Activated CD4-positive, CD25-positive, alpha-beta regulatory T cell treated with anti-CD3 and anti-CD28 coated beads, Interleukin-2, amount 50 U/mL, for 72 hours (primary cell): ENCODE measurements at places on chromosomes 2 and 18.

GRCh38 chr2:153917570-153917969, 45.8 kb downstream of the GALNT13 start:
- DNase-seq: no peak

- no peak for DNase-seq
Measured at GRCh38 chr18:60339018-60339417, 33.6 kb downstream of the MC4R start.

DNA sequence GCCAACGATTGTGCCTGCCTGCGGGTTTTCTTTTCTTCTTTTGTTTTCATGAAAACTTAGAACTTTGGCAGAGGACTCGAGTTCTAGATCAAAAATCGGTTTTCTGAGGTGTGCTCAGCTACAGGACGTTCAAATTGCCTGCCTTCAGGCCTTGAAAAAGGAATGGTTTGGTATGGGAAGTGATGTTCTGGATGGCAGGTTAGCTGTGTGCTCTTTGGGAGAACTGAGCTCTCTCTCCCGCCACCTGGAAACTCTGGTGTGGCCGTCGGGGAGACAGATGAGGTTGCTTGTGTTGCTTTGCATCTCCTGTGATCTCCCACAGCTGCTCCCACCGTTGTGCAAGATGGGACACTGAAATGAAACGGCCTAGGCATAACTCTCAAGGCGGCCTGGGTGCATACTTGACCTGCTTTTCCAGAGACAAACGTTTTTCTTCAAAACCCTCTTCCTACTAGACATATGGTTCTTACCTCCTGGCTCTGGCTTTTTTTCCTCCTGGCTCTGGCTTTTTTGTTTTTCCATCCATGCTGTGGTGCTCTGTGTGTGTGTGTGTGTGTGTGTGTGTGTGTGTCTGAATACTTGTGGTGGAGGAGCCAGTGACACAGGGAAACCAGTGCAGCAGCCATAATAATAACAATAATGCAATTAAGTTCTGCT, 2.0 kb downstream of the FMNL2 start:
- DNase-seq: no peak

DNA sequence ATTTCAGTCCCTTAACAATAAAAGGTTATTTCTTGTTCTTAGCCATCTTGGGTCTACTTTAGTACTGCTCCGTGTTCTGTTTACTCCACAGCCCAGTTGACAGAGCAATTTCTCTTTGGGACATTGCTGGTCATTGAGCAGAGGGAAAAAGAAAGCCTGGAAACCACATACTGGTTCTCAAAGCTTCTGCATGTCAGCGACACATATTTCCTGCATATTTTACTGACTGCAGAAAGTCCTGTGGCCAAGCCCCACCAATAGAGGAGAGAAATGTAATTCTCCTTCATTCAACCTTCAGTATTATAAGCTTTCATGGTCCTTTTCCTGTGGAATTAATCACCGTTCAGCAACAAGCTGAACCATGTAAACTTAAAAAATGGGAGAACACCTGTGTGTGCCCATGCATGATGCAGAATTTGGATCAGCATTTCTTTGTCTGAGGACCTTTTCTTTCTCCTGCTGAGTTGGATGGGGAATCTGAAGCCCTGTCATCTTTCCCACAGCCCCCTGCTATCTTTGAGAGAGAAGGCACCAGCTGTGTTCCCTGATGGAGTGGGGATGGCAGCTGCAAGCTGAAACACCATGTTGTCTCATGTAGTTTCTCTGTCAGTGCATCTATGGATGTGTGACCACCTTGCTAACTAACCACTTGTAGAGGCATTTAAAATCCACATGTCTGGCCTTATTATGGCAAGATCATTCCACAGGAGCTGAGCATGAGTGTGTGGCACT, 431.6 kb downstream of the MEIS1 start:
- no peak for DNase-seq

DNA sequence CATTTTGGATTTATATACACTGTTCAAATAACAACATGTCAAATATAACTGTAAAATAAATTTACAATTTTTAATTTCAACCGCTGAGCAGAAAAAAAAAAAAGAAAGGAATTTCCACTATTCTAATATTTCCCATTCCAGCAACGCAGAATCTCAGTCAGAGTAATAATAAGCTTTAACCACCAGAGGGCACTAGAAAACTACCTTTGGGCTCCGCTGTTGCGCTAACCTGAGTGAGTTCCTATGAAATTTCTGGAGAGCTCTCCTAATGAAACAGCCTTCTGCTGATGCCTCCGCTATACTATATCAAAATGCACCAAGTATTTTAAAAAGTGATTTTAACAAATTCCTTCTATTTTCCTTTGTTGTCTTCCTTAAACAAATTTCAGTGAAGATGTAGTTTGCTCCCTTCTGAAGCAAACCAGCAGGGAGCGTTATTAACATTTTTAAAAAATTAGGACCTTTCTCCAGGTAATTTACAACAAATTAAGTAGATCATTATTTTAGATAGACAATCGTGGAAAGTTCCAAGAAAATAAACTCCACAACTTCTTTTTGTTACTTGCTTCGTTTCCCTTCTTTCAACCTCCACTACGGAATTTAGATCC, 23.0 kb downstream of the ERMN start:
- no peak for DNase-seq

DNA sequence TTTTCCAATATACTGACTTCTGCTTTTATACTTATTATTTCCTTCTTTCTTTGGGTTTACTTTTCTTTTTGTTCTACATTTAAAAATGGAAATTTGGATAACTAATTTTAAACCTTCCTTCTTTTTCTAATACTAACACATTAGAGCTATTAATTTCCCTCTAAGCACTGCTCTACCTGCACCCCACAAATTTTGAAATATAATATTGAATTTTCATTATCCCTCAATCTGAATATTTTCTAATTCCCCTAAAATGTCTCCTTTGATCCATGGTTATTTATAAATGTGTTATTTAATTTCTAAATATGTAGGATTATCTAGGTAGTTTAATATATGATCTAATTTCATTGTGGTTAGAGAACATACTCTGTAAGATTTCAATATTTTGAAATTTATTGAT, 63.4 kb upstream of the LGALSL start:
- no peak for DNase-seq

DNA sequence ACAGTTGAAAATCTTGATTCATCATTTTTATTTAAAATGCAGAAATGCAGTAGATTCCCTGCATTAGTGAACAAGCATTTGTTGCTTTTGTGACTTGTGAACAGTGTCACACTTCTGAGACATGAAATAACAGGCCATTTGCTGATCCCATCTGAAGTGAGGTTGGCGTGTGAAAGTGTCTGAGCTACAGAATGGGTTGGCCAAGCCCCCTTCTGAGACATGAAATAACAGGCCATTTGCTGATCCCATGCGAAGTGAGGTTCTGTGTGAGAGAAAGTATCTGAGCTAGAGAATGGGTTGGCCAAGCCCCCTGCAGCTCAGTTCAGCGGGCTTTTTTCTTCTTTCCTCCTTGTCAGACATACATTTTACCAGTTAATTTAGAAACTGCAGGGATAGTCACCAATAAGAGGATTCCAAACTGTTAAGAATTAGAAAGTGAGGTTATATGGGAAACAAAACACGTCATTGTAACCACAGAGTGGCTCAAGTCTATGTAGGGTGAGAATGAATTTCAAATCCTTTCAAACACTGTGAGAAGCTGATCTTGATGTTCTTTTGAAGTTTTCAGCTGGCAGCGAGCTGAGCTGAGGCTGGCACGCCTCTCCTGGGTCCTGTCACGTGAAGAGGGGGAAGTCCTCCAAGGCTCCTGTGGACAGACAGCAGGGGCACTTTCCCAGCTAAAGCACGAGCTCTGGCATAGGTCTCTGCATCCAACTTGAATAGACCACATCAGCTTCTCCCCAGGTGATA, 339.2 kb upstream of the SALL3 start:
- DNase-seq: no peak

- DNase-seq: no peak
Measured at GRCh38 chr2:95386031-95386430, 16.5 kb upstream of the FAHD2A start.

GRCh38 chr2:230600285-230600684, 112.4 kb upstream of the CAB39 start:
- no peak for DNase-seq

- no peak for DNase-seq
Measured at GRCh38 chr18:8391068-8391467, 218.2 kb upstream of the RAB12 start.

DNA sequence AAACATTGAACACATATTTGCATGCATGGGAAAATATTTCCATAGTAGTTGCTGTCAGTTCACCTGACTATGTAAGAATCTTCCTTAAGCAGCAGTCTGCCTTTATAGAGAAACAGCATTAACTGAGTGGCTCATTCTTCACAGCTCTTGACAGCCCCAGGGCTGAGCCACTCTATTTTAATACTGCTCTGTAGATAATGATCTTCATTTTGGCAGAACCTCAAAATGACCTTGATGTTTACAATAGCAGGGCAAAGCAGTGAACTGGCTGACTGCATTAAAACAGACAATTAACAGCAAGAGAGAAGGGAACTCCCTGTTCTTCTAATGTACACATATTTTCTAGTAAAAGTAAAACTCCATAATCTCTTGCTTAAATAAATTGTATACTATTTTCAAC, 580.6 kb upstream of the SOX11 start:
- DNase-seq: no peak

- DNase-seq: no peak
Measured at GRCh38 chr2:238968616-238969384, 120.9 kb downstream of the TWIST2 start.

DNA sequence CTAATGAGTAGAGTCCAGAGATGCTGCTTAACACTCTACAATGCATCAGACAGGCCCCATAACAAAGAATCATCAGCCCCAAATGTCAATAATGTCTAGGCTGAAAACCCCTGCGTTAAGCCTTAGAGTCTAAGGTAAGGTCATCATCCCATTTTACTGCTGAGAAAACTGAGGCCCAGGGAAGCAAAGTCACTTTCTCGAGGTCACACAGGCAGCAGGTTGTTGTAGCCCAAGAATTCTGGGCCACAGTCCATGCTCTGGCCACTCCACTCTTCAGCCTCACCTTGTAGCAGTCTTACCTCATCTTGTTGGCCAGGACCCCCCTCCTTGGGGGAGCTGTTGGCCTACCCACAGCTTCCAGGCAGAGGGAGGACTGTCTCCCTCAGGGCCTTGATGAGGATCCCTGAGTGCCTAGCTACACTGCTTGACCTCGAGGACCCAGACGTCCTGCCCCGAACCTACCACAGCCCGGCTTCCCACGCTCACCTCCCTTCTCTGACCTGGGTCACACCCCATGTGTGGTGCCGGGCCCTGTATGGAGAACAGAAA, 54.4 kb downstream of the SMAD7 start:
- DNase-seq: no peak

DNA sequence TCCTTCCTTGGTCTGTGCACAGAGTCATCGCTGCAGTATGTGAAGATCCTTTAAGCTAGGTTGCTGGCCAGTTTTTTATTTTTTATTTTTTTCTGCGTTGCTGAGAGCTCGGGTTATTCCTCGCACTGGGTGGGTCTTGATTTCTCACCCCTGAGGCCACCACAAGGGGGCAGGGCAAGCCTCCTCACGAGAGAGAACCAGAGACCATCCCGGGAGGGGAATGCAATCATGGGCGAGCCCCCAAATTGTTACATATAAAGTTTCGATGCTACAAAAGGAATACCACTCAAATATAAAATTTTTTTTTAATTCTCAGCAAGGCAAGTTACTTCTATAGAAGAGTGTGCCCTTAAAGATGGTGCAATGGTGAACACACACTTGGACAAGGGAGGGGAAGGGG, 24.9 kb downstream of the HTR2B start:
- DNase-seq: no peak

GRCh38 chr18:11089931-11090715, 59.2 kb downstream of the PIEZO2 start:
- DNase-seq: no peak

GRCh38 chr2:241545523-241546473, 12.7 kb upstream of the BOK start:
- DNase-seq: no peak

GRCh38 chr2:27288610-27289009, 6.4 kb downstream of the TRIM54 start:
- DNase-seq: no peak

DNA sequence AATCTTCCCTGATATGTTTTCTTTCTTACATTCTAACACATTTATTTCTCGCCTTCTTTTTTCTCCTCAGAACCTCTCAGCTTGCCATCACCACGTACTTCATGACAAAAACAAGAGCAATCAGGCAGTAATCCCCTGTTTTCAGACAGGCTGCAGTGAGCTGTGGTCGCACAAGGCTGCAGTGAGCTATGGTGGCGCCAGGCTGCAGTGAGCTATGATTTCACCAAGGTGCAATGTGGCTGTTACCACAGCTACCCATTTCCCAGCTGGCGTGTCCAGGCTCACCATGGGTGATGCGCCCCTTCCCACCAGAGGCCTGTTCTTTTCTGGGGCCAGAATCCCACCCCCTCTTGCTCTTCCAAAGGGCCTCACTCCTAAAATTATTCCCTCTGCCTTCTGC, 25.8 kb downstream of the TCF23 start:
- no peak for DNase-seq

DNA sequence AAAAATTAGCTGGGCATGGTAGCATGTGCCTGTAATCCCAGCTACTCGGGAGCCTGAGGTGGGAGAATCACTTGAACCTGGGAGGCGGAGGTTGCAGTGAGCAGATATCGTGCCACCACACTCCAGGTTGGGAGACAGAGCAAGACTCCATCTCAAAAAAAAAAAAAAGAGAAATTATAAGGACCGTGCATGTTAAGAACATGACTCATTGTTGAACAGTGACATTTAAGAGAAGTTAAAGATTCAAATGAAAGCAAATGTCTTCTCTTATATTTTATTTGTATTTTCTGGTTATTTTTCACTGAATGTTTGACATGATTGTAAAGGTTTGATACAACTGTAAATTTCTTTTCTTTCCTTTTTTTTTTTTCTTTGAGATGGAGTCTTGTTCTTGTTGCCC, 69.6 kb downstream of the APLF start:
- DNase-seq: no peak

DNA sequence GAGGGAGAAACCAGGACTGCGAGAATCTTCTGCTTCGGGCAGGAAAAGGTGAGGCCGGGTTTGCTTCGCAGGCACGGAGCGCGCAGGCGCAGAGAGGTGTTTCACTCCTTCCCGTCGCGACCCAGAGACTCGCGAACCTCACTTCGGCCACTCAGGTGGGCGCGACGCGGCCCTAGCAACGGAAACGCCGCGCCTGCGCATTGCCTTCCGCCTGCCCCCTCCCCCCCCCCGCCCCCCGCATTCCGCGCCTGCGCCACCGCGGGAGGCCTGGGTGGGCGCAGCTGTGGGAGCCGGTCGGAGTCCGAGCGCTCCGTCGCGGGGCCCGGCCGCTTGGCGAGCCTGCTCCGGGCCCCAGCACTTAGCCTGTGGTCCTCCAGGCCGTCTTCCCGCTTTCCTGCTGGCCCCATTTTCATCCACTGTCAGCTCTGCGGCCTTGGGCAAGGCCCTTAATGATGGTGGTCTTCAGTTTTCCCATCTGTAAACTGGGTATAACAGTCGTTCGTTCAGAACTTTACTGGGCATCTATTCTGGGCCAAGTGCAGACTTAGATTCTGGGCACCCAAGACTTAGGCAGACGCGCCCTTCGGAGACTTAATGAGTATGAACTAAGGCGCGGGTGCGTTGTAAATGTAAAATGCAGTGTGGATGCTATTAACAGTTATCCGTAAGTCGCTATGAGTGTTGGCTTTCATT, 62.1 kb upstream of the ACKR3 start:
- DNase-seq: peak; percentile 51
